Gastrocnemius medialis (tissue), 4 donors: ENCODE measurements at places on chromosomes 3 and 15.

DNA sequence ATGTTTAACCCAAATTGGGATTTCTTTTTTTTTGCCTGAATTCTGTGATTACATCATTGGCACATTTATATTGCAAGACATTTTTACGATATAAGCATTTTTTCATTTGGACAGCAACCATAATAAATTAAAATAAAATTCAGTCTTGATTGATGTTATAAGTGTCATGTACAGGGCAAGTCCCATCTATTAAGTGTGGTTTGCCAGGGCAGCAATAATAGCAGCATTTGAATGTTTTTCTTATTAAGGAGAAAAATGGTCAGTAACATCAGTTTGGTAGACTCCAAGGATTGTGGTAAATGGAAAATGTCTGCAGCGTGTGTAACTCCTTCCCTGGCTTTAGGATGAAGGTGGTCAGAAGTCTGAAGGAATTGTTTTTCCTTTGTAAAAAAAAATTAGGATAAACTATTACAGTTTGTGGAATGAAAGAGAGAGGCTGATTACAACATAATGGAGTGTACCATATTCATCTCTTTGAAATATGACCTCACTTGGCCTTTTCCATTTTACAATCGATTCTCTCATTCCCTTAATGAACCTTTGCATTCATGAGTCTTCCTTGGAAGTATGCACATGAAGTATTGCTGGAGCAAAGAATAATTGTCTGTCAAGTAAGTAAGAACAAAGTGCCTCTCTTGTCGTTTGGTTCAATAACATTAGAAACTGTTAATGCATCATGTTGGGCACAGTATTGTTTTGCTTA lies 405.4 kb upstream of the THRB start:
- DNase-seq: no peak

DNA sequence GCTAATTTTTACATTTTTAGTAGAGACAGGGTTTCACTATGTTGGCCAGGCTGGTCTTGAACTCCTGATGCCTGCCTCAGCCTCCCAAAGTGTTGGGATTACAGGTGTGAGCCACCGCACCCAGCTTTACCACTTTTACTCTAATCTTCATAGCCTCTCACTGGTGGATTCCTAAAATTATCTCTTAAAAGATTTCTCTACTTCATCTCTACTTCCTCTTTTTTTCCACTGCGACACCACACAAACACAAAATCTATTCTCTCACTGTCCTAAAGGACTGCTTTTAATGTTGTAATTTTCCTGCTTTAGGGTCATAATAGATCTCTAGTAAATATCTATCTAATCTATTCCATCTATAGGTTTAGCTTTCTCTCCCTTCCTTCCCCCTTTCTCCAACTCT lies 34.0 kb upstream of the TBL1XR1 start:
- DNase-seq: no peak

- DNase-seq: no peak
Measured at GRCh38 chr15:62287066-62287857, 122.2 kb upstream of the C2CD4B start.

- no peak for DNase-seq
Measured at GRCh38 chr3:114697401-114697800, 403.6 kb downstream of the TIGIT start.

GRCh38 chr3:12518261-12519028 lies 26.9 kb downstream of the MKRN2OS start:
- no peak for DNase-seq

GRCh38 chr3:119967353-119968006 lies 126.8 kb downstream of the GSK3B start:
- DNase-seq: no peak

DNA sequence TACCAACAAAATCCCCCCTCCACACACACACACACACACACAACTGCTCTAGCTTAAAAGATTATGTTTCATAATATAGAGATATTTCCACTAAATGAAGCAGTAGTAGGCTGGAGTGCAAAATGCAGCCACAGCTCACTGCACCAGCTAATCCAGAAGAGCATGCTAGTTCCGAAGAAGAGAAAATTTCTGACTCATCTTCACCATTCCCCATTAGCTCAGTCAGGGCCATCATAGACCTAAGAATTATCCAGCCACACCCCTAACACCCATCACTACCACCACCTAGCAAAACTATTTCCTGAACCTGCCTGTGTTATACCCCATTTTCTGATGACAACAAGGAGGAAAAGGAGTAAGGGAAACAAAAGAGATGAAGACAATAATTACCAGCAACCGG lies 67.1 kb upstream of the UBE2E2 start:
- no peak for DNase-seq
